Endodermal cell (in vitro differentiated cells): ENCODE measurements at places on chromosomes 5 and 9. TPM values are rescaled to one million over a fixed set of nuclear protein-coding genes. Genes with fewer than 3 reads are reported as not detected.

GRCh38 chr9:70324963-70325362 lies 66.2 kb downstream of the SMC5 start:
- no peak for DNase-seq

DNA sequence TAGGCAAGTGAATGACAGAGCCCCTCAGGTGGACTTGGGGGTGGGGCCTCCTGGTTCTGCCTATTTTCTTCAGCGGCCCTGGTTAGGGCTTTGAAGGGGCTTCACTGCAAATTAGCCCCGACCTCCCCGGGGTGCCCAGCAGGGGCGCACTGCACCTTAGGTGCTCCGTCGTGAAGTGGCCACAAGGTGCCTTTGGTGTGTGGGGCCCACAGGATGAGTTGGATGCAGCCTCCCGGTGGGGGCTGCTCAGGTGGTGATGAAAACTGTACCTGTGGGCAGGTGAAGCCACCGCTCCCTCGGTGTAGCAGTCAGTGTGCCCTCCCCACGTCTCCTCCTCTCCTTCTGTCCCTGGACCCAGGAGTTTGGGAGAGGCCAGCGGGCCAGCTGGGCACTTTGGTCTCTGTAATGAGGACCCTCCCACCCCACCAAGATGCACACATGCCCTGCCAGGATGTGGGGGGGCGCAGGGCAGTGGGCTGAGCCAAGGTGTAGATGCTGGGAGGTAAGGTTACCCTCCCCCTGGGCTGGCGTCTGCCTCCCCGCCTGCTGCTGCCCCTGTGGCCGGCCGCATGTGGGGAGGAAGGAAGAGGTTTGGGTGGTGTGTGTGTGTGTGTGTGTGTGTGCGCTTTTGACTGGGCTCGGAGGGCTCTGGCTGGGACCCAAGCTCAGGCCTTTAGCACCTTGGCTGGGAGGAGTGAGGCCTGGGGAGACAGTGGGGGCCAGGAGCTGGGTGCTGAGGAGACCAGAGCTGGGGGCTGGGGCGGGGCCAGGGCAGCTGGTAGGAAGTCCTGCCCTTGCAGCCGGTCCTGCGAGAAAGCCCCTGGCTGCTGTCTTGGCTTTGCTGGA lies 55.6 kb downstream of the RXRA start:
- no peak for DNase-seq

- peak; percentile 95 for DNase-seq
Measured at GRCh38 chr5:32613050-32613672, 27.8 kb downstream of the SUB1 start.

GRCh38 chr5:25544652-25545249 lies 900.0 kb upstream of the CDH10 start:
- peak; percentile 84 for DNase-seq

GPX8 gene
- total RNA-seq: 43.0 and 47.9 TPM in 2 replicates

GABRB2 gene
- total RNA-seq: 0.66 and 0.77 TPM in 2 replicates

PDLIM4 gene
- 9.0 and 9.1 TPM in 2 replicates for total RNA-seq
